ENCODE measurements at places on chromosomes 12 and 14. TPM values are rescaled to one million over a fixed set of nuclear protein-coding genes. Genes with fewer than 3 reads are reported as not detected.

GRCh38 chr12:19710811-19711793 lies 271.8 kb downstream of the AEBP2 start:
- peak; percentile 63 for DNase-seq

DNA sequence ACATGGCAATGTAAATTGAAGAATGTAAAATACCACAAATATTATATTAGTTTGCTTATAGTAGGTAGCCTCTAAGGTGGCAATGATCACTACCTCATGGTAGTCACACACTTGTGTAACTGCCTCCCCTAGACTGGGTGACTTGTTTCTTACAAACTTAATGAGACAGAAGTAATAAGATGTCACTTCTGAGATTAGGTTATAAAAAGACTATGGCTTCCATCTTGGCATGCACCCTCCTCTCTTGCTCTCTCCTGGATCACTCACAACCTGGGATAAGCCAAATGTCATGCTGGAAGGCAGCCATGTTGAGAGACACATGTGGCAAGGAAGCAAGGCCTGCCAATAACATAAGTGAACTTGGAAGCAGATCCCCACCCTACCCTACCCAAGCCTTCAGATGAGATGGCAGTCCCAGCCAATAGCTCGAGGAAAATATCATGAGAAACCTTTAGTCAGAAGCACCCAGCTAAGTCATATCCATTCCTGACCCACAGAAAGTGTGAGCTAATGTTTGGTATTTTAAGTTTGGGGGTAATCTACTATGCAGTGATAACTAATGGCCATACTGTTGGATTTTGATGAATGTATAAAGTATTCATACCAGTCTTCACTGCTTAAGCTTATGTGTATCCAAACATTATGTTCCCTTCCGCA lies 43.3 kb downstream of the PPP1R12A start:
- no peak for DNase-seq

GRCh38 chr12:54415221-54415929 lies 3.7 kb downstream of the ITGA5 start:
- no peak for DNase-seq

ORAI1 gene
- polyA plus RNA-seq: 17.8 TPM

DNA sequence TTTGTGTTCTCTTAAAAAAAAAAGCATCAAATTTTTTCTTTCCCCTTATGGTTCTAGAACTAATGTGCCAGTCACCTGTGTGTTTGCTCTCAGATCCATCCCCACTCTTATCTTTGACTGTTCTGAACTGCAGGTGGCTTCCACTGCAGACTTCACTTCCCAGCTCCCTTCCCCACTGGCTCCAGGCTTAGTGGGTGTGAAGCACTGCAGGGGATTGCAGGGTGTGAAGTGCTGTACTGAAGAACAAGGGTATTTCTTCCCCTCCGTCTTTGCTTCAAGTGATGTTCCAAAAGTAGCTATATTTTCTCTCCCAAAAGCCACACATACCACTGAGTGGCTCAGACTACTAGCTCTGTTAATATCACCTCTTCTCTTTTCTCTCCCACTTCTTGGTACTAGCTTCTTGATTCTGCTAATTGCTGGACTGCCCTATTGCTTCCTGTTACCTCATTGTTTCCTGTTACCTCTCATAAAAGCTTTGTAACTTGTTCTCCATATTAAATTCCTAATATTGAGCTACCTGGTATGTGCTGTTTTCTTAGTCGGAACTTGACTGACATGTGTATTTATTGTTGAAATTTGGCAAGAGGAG lies 115.4 kb upstream of the PRICKLE1 start:
- DNase-seq: no peak

- DNase-seq: no peak
Measured at GRCh38 chr12:13404111-13404628, 207.6 kb downstream of the EMP1 start.

APPL2 gene
- polyA plus RNA-seq: 21.7 TPM

TMEM132C gene
- polyA plus RNA-seq: not detected

- no peak for DNase-seq
Measured at GRCh38 chr14:88499225-88499624, 55.6 kb downstream of the PTPN21 start.

FGF6 gene
- not detected for polyA plus RNA-seq

ANAPC7 gene
- 66.1 TPM for polyA plus RNA-seq

DNA sequence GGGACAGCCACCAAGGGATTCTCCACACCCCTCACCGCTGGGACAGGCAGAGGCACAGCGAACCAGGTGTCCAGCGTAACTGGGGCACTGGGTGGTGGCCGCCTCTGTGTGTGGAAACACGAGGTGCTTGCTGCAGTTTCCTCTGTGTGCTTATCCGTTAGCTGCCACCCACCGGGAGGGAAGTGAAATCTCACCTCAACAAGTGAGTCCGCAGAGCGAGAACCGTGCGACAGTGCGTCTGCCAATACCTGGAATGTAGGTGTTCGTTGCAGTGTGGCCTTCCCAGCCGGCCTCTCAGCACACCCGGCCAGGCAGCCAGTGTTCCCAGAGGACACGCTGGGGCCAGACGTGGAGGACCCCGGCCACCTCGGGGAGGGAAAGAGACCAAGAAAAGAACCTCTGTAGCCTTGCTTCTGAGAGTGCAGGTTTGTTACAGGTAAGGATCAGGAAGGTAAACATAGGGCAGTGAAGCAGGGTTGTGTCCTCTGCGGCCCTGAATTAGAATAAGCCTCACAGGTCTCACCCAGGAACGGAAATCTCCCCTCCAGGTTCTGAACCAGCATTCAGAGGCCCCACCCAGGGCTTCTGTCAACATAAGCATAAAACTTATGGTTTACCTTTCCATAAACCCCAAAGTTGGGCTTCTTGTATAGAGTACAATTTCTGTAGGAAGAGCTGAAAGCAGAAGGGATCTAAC lies 1.5 kb downstream of the BCL2L14 start:
- DNase-seq: no peak

DNA sequence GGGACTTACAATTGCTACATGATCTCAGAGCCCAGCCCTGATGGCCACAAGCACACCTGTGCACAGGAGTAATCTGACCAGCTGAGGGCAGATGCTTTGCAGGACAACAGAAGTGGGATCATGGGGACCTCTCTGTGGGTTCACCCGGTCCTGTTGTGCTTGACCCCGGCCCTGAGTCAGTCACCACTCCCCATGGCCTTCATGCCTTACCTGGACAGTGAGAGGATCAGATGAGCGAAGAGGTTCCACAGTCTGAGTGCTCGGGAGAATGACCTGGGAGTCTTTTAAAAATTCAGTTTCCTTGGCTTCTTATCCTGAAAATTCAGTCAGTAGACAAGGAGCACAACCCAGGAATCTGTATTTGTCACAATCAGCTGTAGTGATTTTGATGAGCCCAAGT lies 88.1 kb downstream of the NTF3 start:
- no peak for DNase-seq

DNA sequence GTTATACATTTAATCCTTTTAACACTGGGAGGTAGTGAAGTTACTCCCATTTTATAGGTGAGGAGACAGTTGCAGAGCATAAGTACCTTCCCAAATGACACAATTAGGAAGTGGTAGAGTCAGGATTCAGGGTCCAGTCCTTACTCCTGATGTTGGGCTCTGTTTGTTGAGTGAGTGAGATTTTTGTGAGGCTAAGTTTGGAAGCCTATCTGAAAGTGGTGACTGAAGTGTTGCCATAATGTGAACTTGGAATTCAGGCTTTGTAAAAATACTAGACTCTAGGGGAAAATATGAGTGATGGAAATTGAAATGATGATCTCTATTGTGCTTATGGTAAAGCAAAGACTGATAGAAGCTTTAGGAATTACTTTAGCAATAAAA lies 2.2 kb downstream of the NUDT4 start:
- DNase-seq: no peak

- no peak for DNase-seq
Measured at GRCh38 chr14:59117754-59118528, 70.5 kb upstream of the DAAM1 start.

SLC15A4 gene
- 21.6 TPM for polyA plus RNA-seq

NRXN3 gene
- polyA plus RNA-seq: 2.1 TPM

ZNF891 gene
- 0.64 TPM for polyA plus RNA-seq

- DNase-seq: no peak
Measured at GRCh38 chr12:27474344-27474743, 27.8 kb downstream of the SMCO2 start.

GRCh38 chr12:130076752-130077151 lies 85.5 kb upstream of the FZD10 start:
- DNase-seq: no peak

MORN3 gene
- polyA plus RNA-seq: 0.28 TPM

DNA sequence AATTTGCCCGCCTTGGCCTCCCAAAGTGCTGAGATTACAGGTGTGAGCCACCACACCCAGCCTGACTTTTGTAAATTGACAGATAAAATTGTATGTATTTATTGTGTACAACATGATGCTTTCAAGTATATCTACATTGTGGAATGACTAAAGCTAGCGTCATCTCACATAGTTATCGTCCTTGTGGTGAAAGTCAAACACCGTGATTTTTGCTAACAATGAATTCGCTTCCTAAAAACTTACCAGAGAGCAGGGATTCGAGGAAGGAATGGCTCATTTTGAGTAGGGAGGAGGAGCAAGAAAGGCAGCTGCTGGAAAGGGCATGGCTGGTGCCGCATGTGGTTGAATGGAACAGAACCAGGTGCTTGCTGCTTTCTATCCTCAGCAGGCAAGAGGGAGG lies 85.4 kb downstream of the LGMN start:
- no peak for DNase-seq

GRCh38 chr12:131067981-131068851 lies 114.5 kb downstream of the ADGRD1 start:
- DNase-seq: no peak

CLEC14A gene
- polyA plus RNA-seq: not detected

RHOJ gene
- not detected for polyA plus RNA-seq

DNA sequence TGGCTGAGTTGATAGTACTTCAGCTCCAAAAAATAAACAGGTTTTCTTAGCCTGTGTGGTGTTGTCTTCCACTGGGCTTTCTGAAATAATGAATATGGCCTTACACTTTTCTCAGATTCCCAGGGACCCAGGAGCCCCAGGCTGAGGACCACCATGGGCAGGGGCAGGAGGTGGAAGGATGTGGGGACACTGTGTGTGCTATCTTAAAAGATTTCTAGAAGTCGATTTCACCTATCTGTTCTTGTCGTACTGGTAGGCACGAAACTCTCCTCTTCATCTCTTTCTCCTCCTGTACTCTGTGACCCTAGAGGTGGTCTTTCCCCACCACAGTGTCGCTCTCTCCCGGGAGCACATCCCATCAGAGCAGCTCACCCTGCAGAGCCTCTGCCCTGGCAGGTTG lies 107.7 kb upstream of the FKBP4 start:
- no peak for DNase-seq

GRCh38 chr14:90630171-90630806 lies 185.9 kb downstream of the TTC7B start:
- no peak for DNase-seq

GRCh38 chr12:74339211-74339610 lies 198.4 kb upstream of the ATXN7L3B start:
- DNase-seq: no peak

DBX2 gene
- polyA plus RNA-seq: not detected

DNA sequence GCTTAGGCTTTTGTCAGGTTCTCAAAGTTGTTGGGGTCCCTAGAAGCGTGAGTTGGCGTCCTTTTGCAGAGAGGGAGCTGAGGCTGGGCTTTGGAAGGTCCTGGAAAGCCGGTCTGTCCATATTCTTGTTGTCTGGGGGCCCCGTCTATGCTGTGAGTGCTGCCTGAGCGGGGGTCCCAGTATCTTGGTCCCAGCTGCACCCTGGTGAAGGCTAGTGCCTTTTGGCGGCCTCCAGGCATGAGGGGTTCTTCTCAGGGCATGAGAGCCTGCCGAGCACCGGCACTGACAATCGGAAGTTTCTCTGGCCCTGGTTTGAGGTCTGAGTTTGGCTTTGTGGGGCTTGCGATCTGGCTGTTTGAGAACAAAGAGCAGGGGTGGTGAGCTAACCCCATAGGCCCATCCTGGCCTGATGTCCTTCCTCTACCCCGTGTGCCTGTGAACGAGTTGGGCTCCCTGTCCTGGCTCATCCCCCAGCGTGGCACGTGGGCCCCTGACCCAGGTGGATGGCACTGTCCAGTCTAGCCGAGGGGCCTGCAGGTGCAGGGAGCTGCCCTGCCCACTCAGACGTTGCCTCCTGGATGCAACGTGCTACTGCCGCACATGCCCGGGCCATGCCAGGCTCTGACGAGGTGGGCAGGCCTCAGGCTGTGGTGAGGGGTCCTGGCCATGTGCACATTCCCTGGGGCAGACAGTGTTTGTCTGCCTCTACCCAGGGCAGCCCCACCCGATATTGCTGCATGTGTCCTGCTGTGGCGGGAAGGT lies 3.9 kb downstream of the CEP170B start:
- no peak for DNase-seq

- no peak for DNase-seq
Measured at GRCh38 chr14:61328626-61329262, 7.4 kb downstream of the PRKCH start.

GRCh38 chr12:23228101-23228500 lies 603.1 kb downstream of the ETNK1 start:
- DNase-seq: no peak

- no peak for DNase-seq
Measured at GRCh38 chr12:107440606-107441005, 245.0 kb upstream of the PWP1 start.

C1R gene
- 31.4 TPM for polyA plus RNA-seq

GRCh38 chr12:91316161-91316906 lies 133.7 kb upstream of the DCN start:
- no peak for DNase-seq

DNA sequence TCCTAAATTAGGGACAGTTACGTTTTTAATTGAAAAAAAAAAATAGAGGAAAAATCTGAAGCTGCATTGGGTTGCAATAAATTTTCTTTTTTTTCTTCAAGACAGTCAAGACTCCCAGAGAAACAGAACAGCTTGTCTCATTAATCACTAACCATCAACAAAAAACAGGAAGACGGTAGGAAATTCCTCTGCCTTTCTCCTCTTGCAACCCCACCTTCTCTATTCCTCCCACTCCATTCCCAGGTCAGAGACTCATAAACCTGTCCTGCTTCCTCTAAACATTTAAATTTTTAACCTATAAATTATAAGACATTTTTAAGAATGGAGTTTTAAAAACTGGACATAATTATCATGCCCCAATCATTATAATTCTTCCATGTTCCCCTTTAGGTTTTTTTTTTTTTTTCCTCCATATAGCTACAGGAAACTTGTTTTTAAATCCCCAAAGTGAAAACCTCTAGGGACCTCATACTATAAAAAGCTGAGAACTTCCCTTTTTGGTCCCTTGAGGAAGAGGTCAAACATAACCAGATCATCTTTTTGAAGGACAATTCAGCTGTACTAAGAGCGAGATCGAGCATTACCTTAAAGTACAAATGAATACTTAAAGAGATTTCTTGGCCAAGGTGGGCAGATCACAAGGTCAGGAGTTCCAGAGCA lies 36.0 kb downstream of the CPM start:
- DNase-seq: no peak
